Activated T-helper 1 cell treated with anti-CD3 and anti-CD28 coated beads, Interleukin-2, amount 50 U/mL, for 16 hours (primary cell): ENCODE measurements at places on chromosomes 11 and 22.

DNA sequence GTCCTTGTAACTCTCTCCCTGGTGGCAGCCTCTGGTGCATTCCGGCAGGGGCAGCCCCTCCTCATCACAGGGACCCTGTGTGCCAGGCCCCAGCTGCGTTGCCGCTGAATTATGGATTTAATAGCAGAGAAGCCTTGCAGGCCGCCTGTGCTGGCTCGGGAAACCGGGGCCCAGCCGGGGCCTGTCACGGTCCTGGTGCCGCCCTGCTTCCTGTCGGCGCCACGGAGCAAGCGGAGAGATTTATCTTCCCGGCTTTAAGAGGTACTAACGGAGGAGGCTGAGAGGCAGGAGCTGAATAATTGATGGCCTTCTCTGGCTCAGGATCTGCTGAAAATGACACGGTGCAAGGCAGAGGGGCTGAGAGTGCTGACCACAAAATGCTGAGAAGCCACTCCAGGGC is 54.0 kb upstream of the CCDC188 start:
- DNase-seq: no peak

GRCh38 chr11:19795082-19795481 is 82.4 kb downstream of the NAV2 start:
- no peak for DNase-seq

DNA sequence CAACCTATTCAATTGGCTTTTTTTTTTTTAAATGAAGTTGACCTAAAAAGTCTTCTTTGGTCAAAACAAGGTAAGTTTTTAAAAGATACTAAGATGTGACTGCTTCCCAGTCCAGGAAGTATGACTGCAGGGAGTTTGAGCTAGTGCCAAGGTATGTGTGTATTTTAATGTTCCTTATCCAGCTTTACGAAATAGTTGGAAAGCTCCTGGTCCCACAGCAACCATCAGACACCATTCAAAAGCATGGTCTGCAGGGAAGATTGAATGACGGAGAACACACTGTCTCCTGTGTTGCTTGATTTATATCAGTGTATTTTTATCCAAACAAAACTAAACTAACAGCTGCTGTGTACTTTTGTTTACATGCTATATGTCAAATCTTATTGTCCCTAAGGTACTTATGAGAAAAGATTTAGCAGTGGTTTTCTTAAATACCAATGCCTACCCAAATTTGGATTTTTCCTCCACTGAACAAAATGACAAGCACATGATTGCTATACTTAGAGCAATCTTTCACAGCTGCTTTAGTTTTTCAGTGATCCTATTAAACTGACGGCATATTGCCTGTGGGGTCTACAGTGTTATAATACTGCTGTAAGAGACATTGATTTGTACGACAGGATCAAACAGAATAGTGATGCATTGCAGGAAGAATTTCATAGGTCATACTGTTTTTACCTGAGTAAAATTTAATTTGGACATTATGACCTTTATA is 122.9 kb downstream of the DCDC1 start:
- no peak for DNase-seq

GRCh38 chr11:120786206-120786735 is 237.6 kb upstream of the TBCEL start:
- no peak for DNase-seq

GRCh38 chr11:74676596-74676995 is 54.6 kb downstream of the CHRDL2 start:
- no peak for DNase-seq
